AG20443 (cell line): ENCODE measurements at places on chromosomes 16 and 17.

DNA sequence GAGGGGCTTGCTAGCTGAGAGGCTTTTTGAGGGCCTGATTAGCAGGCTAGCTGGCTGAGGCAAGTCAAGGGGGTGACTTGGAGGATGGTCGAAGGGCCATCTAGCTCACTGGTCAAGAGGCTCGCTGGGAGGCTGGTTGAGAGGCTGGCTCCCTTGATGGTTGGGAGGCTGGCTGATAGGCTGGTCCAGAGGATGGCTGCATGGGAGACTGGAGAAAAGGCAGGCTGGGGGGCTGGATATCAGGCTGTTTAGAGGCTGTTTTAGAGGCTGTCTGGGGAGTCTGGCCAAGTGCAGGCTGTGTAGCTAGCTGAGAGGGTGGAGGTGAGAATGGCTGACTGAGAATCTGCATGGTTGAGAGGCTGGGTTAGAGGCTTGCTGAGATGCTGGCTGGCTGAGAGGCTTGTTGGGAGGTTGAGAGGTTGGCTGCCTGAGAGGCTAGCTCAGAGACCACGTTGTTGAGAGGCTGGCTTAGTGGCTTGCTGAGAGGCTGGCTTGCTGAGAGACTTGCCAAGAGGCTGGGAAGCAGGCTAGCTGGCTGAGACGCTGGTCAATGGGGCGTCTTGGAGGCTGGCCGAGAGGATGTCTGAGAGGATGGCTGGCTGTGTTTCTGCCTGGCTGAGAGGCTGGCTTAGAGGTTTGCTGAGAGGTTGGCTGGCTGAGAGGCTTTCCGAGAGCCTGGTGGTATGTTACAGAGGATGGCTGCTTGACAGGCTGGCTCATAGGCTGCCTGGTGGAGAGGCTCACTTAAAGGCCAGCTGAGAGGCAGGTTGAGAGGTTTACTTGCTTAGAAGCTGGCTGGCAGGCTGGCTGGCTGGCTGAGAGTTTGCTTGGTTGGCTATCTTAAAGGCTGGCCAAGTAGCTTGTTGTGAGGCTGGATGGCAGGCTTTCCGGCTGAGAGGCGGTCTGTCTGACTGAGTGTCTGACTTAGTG is 36.6 kb upstream of the ACSM2B start:
- DNase-seq = no peak

GRCh38 chr17:69749911-69750310 is 325.1 kb upstream of the KCNJ16 start:
- DNase-seq = no peak

DNA sequence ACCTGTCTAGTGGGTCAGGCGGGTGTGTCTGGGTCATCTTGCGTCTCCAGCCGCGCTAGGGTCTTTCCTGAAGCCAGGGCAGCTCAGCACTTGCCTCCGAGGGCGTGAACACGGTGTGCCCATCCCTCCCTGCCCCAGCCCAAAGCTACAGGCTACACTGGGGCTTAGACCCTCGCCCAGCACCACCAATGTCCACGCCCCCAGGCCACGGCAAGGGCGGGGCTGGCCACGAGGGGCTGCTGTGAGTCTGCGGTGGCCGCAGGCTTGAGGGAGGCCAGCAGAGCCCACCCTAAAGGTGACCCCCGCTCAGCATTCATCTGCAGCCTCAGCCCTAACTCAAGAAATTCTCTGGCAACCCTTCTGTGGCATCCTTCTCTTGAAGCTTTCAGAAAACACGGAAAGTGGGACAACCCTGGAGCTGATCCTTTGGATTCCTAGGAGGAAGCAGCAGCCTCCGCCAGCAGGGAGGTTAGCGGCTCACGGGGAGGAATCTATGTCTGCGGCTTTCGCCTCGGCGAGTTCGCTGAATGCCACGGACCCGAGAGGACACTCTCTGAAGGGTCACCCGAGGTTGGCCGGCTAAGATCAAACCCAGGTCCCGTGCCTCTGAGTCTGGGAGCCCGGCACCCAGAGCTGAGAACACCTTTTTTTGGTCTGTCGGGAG is 41.7 kb downstream of the TIMM22 start:
- DNase-seq = no peak

DNA sequence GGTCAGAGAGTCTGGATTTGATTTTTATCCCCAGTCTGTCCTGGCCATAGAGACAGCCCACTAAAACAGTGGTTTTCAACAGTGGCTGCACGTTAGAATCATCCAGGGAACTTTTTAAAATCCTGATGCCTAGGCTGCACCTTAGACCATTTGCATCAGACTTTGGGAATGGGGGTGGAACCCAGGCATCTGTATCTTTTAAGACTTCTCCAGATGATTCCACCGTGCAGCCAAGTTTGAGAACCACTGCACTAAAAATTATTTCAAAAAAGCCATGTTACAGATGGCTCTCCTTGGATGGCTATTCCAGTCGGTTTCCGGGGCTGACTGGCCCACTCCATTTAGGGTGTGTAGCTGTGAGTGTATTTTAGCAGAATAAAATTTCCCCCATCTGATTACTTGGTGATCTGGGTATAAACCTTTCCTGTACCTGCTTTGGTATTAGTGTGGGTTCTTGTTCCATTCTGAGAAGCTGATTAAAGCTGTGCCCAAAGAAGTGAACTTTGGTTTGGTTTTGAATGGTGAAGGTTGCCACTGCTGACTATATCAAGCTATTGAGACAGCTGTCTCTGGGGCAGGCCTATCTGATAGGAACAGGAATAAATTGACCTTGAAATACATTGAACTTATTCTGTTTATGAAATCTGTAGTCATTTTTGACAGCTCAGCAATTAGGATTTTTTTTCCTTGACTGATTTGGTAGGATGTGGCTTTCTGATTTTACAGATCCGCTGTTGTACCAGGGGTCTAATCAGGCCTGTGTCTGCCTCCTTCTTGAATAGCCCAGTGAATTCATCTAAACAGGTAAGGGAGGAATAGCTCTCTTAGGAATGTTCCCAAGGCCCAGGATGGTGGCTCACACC is 1.3 kb downstream of the ATP5MC1 start:
- no peak for DNase-seq

DNA sequence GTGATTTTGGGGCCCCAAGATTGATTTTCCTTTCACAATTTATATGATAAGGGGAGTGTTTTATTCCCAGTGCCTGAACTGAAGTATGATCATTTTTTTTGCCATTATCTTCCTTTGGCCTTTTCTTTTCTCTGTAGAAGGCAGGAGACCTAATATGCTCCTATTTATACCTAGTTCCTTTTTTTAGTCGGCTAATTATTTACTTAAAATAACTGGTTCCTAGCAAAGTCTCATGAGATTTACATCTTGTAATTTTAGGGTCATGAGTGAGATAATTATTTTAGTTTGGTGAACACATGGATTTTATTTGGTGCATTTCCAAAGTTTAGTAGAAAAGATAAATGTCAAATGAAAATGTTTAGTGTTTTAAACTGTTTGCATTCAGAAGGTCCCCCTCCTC is 24.8 kb downstream of the SEC14L1 start:
- no peak for DNase-seq
